ENCODE measurements at places on chromosomes 4 and X.

DNA sequence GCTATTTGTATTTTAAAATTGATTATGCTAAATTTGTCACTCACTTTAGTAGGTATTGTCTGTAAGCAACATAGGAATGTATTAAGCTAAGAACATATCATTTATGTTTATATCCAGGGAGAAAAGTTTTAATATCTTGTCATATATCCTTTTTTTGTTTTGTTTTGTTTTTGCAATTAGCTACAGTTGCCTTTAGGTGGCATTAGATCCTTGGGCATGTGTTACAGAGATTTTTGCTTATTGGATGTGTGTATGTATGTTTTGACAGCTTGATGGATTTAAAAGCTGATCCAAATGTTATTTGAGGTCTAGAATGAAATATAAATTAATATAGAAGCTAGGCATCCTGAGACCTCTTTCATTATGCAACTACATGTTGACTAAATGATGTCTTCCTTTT, 36.1 kb upstream of the OTUD4 start:
- no peak for DNase-seq

DNA sequence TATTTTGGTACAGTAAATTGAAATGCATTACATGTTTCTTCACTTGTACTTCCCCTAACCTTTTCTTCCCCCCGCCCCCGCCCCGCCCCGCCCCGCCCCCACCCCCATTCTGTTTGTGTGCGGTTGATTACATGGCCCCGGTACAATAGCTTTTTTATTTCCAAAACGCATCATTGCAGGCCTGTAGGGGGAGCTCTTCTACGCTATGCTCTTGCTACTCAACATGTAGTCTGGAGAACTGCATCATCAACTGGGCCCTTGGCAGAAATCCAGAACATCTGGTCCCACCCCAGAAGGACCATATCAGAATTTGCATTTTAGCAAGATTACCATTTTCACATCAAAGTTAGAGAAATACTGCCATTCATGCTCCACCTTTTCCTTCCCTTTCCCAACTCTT, 333.3 kb upstream of the DDX53 start:
- no peak for DNase-seq

- DNase-seq: no peak
Observed at GRCh38 chr4:54386042-54386669, 157.1 kb downstream of the PDGFRA start.

DNA sequence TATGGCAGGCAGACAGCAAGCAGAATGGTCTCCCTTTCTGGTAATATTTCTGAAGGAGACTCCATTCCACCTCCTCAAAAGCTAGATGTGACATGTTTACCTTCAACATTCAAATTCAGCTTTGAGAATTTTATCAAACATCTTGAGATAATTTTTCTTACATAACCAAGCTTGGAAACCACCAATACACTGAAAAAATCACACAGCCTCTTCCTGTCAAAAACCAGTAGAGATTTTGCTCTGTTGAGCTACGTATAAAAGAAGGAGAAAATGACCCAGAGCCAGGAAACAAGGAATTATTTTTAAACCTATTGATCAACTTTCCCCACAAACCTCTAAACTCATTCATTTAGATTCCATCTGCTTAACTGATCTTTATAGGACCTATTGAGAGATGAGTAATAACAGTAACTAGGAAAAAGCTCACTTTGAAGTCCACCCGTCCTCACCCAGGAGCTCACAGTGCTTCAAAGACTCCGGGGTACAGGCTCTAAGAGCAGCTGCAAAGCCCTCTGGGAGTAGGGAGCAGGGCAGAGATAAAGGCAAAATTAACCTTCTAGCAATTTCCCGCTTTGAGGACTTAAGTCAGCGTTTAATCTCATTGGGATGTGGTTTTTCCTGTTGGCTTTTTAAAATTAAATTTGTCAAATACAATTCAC, 318.2 kb upstream of the RASGEF1B start:
- DNase-seq: no peak

GRCh38 chr4:56250776-56251175, 136.5 kb downstream of the AASDH start:
- no peak for DNase-seq

DNA sequence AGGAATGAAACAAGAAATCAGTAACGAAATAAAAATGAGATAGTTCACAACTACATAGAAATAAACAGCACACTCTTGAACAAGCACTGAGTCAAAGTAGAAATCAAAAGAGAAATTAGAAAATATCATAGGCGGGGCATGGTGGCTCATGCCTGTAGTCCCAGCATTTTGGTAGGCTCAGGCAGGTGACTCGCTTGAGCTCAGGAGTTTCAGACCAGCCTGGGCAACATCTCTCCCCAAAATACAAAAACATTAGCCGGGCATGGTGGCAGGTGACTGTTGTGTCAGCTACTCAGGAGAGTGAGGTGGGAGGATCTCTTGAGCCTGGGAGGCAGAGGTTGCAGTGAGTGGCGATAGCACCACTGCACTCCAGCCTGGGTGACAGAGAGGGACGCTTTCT, 714.4 kb downstream of the GLUD2 start:
- DNase-seq: no peak

DNA sequence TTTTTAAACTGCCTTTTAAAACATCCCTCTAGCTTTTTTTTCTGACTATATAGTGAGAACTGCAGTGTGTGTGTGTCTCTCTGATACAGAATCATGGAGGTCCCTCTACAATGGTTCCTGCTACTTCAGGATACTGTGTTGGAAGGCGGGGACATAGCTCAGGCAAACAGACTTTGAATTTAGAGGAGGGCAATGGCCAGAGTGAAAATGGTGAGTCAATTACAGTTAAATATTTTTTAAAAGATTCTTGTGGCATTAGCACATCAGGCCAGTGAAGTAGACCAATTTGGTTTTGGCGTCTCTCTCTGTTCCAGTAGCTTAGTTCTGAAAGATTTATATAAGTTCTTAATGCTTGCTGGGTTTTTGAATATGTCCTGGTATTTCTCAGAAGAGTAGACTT, 47.1 kb downstream of the ALG13 start:
- DNase-seq: no peak
